ENCODE measurements at places on chromosomes 1 and 21.
A peak's percentile ranks its signal among the peaks of the same experiment; 100 is the strongest.

- DNase-seq, result peak; percentile 80
Observed at GRCh38 chr1:36400825-36401601, 3.3 kb upstream of the LSM10 start.

DNA sequence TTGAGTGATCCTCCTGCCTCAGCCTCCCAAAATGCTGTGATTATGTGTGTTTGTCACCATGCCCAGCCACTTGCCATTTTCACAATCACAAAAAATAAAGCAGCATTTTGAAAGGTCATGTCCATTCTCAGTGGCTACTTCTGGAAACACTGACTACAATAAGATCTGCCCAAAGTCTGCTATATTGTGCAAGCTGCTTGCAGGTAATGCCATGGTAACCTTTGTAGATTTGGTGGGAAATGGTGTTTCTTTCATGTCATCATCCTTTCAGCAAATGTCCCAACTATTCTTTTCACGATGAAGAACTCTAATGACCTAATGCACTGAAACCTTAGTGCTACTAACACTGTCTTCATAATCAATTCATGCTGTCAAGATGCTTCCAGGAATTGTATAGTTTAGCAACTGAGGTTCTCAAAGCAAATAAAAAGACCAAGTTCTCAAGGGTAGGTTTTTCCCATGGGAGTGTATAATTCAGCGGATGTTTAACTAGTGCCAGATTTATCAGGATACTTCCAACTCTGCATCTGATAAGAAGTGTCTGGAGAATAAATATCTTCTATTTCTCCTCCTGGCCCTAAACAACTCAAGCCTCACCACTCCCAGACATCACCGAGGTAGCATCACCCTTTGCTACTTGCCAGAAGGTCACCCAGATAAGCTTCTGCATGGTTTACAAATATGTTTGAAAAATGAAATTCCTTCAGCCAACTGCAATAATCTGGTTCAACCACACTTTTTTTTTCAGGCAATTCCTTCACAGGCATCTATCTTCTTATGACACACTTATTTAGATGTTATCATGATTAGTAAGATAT, 132.0 kb upstream of the ZC3H11B start:
- DNase-seq, result no peak

DNA sequence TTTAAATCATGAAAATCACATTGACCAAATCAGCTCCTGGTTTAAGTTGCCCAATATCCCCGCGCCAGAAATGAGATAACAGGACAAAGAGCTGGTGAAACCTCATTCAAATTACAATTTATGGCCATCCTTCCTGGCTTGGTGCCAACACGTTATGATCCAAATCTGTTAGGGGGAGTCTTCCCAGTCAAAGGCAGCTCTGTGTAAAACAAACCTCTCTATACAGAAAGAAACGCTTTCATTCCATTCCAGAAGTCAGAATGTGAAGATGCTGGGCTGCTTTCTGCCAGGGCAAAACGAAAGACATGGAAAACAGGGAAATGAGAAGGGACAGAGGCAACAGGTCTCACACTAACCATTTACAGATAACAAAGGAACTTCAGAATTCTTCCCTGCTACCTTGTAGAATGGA, 53.5 kb upstream of the TIAM1 start:
- no peak for DNase-seq

GRCh38 chr1:47669081-47669585, 231.3 kb downstream of the FOXD2 start:
- no peak for DNase-seq
